Stimulated activated CD4-positive, alpha-beta T cell treated with anti-CD3 and anti-CD28 coated beads, Interleukin-1b, Interleukin-23, amount 100 ng/mL, for 4 hours (primary cell): ENCODE measurements at places on chromosomes 2 and 18.

GRCh38 chr18:45361125-45361851 is 254.0 kb upstream of the SLC14A2 start:
- no peak for DNase-seq

DNA sequence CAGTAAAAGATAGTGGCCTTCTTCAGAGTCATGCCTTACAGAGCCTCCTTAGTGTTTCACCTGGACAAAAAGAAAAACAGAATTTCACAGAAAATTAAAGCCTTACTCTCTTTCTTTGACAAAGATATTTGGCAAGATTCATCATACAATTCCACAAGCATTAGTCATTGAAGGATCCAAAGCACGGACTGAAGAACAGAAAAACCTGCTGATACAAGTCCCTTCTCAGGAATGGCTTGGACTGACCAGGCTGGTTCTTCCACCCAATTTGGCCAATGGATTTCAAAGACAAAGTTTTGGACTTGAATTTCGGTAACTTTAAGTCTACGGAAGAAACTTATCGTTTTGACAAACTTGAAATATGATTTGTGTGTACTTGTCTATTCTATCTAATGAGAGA is 39.1 kb upstream of the GALNT3 start:
- DNase-seq, result no peak

DNA sequence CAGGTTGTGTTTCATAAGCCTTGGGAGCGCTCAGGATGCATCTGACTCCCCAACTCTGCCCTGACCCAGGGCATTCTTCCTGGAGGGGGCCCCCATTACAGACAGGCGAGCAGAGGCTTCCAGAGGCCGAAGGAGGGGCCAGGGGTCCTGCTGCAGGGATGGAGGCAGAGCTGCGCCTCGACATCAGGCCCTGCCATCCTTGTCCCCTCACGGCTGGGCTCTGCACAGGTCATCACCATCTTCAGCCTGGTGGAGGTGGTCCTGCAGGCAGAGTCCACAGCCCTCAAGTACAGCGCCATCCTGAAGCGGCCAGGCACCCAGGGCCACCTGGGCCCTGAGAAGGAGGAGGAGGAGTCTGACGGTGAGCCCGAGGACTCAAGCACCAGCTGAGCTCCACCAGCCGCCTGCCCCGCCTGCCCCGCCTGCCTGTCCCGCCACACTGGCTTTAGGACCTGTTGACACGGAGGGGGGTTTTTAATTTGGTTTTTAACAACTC is 42.3 kb upstream of the ALPP start:
- DNase-seq, result no peak

DNA sequence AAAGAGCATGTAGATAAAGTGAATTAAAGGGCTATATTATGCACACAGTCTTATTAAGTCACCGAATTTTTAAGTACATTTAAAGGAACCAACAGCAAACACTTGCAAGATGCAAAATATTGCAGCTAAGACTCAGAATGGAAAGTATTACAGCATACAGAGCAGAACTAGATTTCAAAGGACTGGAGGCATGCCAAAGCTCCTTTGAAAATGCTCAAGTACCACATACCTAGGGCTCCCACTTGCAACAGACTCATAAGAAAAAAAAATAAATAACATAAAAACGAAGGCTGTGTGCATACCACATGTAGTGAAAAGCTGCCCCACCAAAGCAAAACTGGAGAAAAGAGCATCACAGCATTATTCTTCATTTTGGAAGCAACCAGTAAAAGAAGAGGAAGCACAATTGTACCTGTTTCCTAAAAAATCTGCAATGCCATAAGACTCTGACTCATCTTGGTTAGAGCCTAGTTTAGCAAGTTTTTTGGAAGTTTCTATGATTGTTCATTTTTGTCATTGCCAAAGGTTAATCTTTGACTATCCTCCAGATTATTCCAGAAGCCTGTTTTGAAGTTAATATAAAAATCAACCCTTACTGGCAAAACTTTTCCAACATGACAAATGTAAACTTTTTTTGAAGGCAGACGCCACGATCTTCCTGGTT is 306.0 kb upstream of the COL3A1 start:
- no peak for DNase-seq

DNA sequence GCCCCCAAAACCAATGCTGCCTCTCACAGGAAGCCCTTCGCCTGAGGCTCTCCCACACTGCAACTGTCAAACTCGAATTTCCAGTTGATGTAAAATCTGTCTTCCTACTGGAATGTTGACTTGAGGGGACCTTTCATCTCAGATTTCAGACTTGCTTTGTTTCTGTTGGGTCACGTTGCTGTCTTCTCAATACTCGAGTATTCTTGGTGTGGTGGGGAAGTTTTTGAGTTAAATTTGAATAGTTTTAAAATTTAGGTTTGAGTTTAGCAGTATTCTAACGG is 50.8 kb downstream of the AGAP1 start:
- DNase-seq, result no peak

DNA sequence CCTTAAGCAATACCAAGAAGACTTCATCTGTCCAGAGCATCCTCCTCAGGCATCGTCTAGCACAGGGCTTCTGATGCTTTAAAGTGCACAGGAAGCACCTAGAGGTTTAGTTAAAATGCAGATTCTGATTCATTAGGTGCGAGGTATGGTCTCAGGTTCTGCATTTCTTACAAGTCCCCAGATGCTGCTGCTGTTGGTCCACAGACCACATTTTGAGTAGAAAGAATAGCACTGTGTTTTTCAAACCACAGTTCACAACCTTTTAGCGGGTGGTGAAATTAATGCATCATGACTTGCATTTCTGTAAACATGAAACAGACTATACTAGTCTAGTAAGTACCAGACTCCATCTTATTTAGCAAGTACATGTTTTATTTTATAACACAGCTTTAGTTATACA is 134.6 kb downstream of the TMEFF2 start:
- DNase-seq, result no peak

DNA sequence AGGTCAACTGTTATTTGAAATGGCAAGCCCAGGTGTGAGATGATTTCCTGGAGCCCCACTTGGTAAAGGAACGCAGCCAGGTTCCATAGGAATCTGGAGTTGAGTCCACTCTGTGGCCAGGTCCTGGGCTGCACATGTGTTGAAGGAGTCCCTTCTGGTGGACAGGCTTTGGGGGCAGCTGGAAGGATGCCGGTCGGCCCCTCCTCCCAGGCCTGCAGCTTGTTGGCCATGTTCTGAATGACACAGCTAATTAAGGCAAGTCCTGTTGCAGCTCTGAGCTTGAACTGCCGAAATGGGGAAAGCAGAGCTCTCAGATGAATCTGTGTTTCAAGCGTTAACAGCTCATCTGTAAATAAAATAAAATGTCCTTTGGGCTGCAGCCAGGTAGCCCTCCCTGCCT is 23.8 kb downstream of the EN1 start:
- no peak for DNase-seq

DNA sequence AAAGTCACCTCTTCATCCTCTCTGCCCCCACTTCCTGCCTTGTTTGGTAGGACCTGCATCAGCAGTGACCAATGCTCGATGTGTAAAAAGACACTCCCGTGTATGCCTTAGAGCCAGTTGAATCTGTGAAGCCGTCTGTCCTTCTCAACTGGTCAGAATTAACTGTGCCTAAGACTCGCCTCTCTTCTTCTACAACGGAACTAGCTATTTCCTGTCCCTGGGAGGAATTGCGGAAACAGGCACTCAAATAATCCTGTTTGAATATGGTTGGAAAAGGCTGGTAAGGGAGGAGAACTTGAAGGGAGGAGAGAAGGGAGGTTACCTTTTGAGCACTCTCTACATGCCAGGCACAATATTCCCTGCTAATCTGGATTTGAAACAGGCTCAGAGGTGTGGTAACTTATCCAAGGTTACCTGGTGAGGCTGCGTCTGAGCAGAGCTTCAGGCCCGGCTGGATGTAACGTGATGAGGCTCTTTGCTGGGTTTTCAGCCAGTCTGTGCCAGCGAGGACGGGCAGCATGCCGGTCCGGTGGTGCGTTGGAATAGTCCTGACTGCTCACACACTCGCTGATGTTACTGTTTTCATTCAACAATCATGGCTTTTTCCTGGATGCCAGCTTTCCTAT is 127.0 kb downstream of the FAM168B start:
- DNase-seq, result no peak

DNA sequence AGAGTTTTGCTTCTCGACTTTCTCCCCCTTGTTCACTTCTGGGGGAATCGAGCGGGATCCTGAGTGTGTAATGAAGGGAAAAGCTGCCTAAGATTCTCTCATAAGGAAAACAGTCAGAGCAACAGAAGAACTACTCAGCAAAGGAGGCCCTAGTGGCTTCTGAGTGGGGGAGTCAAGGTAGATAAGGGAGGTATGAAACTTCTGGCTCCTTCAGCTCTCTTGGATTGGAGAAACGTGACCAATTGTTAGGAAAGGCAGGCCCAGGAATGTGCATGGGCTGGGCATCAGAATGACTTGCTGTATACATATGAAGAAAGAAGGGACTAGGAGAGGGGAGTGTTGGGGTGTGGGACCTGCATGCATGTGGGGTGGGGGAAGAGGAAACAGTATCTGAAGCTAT is 73.1 kb downstream of the KCNS3 start:
- no peak for DNase-seq

DNA sequence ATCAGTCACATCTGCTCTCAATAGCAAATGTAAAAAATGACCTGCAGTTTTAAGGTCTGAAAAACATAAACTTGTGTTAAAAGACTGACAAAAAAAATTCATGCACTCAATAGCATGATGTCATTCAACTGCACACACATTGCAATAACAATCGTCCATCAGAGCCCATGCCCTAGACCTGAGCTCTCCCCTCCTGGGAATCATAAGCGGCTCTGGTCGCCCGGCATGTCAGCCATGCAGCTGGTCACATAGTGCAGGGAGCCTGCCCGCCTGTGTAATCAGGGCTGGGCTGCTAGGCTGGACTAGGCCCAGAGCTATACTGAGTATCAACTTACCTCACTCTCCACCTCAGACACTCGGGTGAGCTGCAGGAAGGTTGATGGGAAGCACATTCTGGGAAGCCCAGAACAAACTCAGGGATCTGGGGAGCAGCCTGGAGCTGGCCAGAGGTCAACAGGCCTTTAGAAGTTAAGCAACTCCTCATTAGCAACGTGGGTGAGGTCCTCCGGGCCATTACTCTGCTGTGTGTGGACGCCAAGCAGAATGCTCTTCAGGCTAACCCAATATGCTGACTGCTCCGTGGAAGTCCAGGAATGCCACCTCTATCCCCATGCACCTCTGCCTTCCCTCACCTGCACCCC is 165.5 kb downstream of the TTC32 start:
- DNase-seq, result no peak

DNA sequence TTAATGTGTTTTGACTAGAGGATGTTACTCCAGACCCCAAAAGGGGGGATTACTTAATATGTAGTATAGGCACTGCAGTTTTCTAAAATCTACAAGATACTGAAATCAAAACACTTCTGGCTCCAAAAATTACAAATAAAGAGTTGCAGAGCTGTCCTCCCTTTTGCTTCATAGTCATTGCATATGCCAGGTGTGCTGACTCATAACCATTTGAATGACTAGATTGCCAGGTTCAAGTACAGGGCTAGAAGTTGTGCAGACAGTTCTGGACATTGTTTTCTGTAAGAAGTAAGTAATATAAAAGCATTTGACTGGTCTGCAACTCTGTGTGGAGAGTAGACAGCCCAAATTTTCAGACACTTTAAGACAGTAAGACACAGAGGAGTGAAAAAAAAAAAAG is 6.7 kb downstream of the CWC22 start:
- DNase-seq, result no peak

GRCh38 chr2:174617718-174618117 is 20.1 kb upstream of the WIPF1 start:
- no peak for DNase-seq

- no peak for DNase-seq
These were observed 8.3 kb upstream of the BOLL start for GRCh38 chr2:197793456-197793855.

DNA sequence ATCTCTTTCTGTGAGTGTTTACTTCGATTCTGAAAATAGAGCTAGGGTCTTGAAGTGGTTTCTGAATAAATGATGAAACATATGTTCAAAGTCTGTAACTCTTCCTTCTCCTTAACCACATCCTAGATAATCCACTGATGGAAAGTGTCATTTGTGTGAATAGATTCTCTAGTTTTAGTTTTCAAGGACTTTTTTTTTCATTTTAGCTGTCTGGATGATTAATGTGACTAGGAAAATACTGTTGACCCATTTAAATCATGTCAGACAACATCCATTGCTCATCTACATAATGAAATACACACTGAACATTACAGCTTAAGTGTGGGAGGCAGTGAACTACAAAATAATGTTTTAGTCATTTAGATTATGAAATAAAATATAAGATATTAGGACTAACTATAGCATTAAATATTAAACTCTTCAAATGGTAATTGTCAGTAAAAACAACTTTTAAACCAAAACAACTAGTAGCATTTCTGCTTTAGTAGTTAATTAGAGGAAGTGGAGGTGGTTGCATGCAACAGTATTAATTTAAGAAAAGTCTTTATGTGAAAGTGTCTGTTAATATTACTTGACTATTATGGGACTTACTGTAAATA is 39.1 kb upstream of the DLX1 start:
- no peak for DNase-seq

DNA sequence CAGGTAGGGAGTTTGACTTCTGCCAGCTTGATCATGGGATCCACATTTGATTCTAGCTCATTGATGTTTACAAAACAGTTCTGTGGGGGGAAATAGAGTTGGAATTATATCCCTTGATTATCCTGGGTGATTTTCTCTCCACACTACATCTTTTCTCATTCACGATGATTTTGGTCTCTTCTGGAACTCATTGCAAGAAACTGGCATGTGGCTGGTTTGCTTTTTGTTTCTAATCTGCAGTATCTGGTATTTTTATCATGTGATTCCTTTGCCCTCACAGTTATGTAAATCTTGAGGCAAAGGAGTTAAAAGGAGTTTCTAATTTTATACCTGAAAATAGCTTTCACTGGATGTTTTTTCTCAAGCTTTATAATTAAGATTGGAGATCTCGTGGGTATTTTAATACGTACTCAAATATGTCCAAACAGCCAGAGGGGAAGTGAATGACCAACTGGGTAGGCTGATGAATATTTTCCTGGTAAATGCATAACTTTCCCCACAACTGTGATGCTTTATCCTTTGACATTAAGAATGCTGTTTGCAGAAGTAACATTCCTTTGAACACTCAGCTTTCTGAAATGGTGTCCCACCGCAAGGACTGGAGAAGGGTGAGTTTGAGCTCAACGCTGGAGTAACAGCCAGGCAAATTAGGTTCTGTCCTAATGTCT is 502.9 kb upstream of the ZEB2 start:
- no peak for DNase-seq

DNA sequence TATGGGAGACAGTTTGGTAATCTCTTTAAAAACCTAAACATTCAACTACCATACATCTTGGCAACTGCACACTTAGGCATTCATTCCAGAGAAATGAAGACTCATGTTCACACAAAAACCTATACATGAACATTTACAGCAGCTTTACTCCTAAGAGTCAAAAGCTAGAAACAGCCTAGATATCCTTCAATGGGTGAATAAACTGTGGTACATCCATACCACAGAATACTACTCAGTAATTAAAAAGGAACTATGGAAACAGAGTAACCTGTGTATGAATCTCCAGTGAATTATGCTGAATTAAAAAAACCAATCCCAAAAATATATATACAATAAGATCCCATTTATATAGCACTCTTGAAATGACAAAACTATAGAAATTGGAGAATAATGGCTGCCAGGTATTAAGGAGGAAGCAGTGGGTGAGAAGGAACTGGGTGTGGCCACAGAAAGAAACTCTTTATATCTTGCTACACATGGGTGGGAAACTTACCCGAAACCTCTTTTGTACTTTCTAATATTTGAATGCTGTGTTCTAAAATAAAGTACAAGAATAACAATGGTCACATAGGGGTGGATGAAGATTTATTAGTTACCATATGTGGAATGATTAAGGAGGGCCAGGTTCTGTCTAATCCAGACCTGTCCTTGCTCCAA is 13.7 kb downstream of the SESTD1 start:
- no peak for DNase-seq

- no peak for DNase-seq
These were observed 36.3 kb upstream of the CTDP1 start for GRCh38 chr18:79643054-79643984.
